ENCODE measurements at places on chromosomes 4 and X.

DNA sequence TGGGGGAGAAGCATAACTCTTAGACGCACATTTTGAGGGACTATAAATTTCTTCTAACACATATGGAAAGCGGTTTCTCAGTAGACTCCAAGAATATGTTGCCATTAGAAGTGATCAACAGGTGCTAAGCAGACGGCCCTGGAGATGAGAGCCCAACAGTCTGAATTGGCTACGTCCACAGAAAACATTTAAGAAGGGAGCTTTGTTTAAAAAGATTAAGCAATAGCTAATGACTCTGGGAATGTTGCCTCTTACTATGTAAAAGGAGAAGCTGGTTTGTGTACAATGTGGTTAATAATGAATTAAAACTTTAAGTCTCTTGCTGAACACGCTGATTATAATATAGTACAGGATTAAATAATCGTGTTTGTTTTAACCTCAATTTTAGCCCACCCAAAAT, 399.5 kb downstream of the SMARCA1 start:
- DNase-seq = no peak

- no peak for DNase-seq
Observed at GRCh38 chr4:5357870-5358269, 306.6 kb downstream of the STK32B start.

DNA sequence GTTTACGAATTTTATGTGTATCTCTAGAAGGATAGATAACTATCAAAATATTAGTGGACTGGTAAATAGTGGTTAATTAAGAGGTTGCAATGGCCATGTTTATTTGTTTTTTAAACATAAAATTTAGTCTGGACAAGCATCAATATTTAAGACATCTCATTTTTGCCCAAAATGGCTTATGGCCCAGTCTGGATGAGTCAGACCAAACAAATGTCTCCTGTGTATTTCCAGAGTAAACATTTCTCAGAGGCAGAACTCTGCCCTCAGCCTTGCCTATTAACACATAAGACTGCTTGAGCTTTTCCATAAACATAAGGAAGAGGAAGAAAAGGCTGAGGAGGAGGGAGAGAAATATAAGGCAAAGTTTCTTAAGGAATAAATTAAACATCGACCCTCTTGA, 277.1 kb upstream of the DIAPH2 start:
- no peak for DNase-seq

- no peak for DNase-seq
Observed at GRCh38 chr4:4868758-4869723, 9.6 kb downstream of the MSX1 start.

GRCh38 chr4:125131891-125132680, 182.7 kb upstream of the FAT4 start:
- DNase-seq = no peak

DNA sequence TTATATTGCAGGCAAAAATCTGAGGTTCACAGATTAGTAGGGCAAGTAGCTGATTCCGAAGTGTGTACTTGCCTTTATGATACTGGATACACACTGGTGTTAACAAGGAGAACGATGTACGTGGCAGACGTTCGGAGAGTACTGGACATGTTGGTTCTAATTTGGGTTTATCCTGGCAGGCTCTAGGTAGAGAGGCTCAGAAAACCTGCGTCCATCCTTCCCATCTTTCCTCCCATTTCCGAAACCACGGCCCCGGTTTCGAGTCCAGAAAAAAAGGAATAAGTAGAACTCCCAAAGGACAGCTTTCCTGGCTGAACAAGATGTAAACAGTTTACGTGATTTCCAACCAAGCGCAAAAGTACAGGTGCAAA, 351 bp upstream of the SLC30A9 start:
- DNase-seq = no peak

- DNase-seq = no peak
Observed at GRCh38 chr4:80196259-80196921, 913 bp upstream of the PRDM8 start.
